ENCODE measurements at places on chromosomes 11 and 22.

GRCh38 chr11:119363851-119364590 lies 17.5 kb downstream of the USP2 start:
- peak; percentile 65 for DNase-seq

GRCh38 chr11:62896049-62896448 lies 15.4 kb downstream of the SLC3A2 start:
- no peak for DNase-seq

GRCh38 chr22:43885786-43886185 lies 6.0 kb downstream of the PNPLA5 start:
- no peak for DNase-seq

- no peak for DNase-seq
These were observed 1.7 kb downstream of the MALAT1 start for GRCh38 chr11:65500387-65501185.

DNA sequence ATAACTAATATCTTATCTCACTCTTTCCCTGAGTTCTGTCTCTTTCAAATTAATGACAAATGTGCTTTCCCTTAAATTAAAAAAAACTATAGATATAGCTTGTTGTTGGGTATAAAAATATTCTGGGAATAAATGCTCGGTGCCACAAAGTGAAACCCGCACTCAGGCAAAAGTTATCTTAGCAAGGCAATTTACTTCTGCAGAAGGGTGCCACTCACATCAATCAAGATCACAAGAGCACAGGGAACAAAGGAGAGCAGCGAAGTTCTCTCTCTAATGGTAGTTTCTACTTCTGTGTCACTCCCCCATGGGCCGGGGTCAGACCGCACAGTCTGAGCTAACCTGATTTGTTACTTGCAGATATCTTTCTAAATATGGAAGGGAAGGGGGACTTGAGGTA lies 4.7 kb upstream of the OR52N2 start:
- DNase-seq = no peak

GRCh38 chr22:28171115-28171514 lies 252.1 kb upstream of the PITPNB start:
- no peak for DNase-seq

DNA sequence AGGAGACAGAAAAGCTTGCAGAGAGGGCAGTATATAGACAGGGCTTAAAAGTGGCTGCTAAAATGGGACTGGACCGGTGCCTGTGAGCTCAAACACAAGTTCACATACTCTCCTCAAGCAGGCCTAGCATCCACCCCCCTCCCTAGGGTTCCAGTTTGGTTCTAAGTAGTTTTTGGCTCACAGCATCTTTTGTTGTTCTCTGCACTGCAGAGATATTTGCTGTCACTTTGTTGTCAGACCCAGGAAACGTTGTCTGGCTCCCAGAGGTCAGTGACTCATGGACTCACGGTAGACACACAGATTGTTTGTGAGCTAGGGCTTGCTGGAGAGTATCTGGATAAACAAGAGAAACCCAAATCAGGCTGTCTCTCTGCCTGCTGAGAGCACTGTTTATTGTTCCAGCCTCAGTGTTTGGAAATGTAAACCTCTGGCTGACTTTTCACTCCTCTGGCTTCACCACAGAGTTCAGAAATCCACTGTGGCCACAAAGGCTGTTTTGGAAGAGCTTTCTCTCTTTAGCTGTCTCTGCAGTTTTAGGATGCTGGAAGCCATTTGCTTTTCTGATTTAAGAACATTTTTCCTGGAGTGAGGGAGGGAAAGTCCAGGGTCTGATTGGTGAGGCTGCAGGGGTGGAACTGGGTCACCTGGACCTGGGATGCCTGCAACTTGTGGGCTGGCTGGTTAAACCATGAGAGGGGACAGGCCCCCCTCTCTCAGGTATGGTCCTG lies 303.7 kb upstream of the PLET1 start:
- DNase-seq = no peak

- DNase-seq = no peak
These were observed 7.8 kb downstream of the ADAMTS15 start for GRCh38 chr11:130456286-130456685.

GRCh38 chr11:119324189-119324588 lies 7.3 kb upstream of the MCAM start:
- no peak for DNase-seq

DNA sequence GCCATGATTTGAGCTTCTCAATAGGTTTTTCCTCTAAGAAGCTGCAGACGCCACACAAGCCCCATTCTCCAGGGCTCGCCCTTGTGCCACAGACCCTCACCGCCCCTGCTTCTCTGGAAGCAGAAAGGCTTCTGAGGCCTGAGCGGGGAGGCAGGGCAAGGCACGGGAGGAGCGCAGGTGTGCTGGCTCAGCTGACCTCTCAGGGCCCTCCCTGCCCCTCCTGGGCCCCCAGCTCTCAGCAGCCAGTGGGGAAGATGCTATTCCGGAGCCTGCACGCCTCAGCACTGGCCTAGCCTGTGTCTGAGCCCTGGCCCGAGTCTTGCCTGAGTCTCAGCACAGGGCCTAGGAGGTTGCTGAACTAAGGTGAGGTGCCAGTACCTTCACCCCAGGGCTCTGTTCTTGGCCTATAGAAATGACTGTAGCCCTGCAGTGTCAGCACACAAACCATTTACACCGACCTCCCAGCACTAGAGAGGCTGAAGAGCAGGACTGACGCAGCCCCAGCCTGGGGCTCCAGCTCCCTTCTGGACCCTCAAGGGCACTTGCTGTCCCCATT lies 47.1 kb upstream of the LMO1 start:
- no peak for DNase-seq

- DNase-seq = no peak
These were observed 7.8 kb upstream of the DDI1 start for GRCh38 chr11:104028476-104029263.

GRCh38 chr22:47040486-47041270 lies 278.2 kb downstream of the TBC1D22A start:
- DNase-seq = no peak

GRCh38 chr11:103608566-103608965 lies 427.9 kb upstream of the DDI1 start:
- DNase-seq = no peak

DNA sequence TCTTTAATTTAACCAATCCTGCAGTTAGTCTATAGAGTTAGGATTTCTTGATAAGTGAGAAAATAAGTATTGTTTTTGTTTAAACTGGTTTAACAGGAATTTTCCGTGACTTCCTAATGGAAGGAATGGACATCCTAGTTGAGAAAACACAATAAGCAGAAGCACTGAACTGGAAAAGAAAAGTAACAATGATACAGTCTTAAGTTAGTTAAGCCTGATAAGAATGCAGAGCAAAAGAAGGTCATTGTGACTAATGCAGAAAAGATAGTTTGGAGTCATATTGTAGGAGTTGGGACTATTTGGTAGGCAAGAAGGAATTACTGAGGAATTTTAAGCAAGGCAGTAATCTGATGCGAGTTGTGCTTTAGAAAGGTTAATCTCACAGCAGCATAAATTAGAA lies 11.7 kb downstream of the RNF141 start:
- no peak for DNase-seq

- DNase-seq = no peak
These were observed 192.1 kb upstream of the NCAM1 start for GRCh38 chr11:112769170-112769569.

- DNase-seq = peak; percentile 15
These were observed 3.2 kb upstream of the TMPRSS13 start for GRCh38 chr11:117932426-117932825.

DNA sequence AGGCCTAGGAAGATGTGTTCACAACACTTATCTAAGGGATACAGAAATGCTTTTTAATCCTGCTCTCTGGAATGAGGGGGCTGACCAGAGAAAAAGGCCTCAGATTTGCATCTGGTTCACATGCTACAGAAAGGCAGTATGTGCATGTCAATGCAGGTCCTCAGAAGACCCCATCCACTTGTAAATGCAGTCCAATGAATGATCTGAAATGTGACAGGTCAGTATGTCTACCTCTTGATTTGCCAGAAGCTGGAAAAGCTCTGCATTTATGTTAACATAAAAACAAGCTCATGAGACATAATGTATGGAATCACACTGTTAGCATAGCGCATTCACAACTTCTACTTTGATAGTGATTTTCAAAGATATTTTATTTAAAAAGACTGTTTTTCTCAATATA lies 367.4 kb upstream of the CHORDC1 start:
- no peak for DNase-seq

DNA sequence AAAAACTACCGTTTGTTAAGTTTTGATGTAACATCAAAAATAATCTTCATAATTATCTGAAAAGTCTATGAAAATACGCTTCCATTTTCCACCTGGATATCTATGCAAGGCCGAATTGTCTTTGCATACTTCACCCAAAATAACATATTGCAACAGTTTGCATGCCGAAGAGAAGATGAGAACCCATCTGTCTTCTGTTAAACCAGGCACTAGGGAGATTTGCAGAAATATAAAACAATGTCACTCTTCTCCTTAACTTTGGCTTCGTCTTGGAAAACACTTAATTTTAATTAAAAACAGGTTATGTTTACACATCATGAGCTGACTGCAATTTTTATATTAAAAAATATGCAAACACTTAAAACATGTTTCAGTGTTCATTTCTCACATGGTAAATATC lies 1325.8 kb downstream of the TBC1D22A start:
- DNase-seq = no peak

GRCh38 chr22:42913874-42914510 lies 56.9 kb upstream of the ARFGAP3 start:
- DNase-seq = no peak

DNA sequence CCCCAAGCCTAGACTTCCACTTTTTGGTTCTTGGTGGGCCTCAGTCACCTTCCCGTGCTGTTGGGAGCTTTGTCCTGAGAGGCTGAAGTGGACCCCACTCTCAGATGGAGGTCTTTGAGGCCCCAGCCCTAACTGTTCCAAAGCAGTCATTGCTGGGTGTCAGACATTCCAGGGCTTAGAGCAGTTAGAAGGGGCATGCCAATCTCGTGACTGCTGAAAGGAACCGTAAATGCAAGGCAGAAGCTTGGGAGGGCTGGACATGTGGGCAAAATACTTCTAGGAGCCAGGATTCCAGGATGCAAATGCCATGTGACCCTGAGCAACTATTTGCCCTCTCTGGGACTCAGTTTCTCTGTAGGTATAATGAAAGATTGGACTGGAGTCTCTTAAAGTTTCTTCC lies 118.8 kb upstream of the CRYBB3 start:
- no peak for DNase-seq

GRCh38 chr11:131544591-131544990 lies 174.2 kb downstream of the NTM start:
- DNase-seq = no peak

GRCh38 chr11:69905611-69906452 lies 86.6 kb upstream of the FGF3 start:
- DNase-seq = no peak

DNA sequence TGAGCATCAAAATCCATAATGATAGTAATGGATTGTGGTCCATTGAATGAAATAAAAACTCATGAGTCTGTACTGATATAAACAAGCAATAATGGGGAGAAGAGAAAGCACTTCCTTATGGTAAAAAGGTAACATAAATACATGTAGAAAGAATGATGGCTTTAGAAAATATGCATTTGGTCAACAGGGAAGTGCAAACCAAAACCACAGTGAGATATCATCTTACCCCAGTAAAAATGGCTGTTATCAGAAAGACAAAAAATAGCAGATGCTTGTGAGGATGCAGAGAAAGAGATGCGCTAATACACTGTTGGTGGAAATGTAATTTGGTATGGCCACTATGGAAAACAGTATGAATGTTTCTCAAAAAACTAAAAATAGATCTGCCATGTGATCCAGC lies 6.9 kb upstream of the MMP20 start:
- no peak for DNase-seq

DNA sequence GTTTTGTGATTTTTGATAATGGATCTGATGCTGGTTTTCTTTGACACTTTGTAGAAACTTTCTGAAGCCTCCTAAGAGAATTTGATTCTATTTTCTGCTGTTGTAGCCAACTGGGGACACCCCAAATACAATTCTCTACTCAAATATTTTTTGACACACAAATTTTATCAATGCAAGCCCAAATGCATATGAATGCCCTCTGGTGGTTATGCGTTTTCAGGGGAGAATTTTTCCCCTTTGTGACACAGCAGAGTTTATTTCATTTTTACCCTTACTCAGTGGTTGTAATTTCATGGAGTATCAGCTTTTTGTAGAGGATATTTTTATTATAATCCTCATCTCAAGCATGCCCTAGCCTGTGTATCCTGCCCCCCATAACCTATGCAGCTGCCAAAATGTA lies 44.7 kb upstream of the MTMR2 start:
- DNase-seq = no peak

- no peak for DNase-seq
These were observed 1083.6 kb downstream of the DLG2 start for GRCh38 chr11:84543367-84544159.

DNA sequence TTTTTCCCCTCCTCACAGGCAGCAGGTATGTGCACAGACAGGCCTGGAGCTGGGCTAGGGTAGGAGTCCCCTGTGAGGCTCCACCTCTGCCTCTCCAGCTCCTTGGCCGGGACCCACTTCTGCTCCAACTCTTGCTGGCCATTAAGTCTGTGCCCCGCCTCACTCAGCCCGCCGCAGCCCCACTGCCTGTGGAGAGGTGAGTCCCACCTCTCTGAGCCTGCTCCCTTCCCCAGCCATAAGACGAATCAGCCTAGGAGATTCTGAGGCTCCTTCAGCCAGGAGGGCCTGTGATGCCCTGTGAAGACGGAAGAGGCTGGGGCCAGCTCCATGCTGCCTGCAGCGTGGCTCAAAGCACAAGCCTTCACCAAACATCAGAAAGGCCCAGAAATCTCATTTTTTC lies 23.0 kb downstream of the TSKU start:
- DNase-seq = no peak

- DNase-seq = no peak
These were observed 15.5 kb upstream of the TFIP11 start for GRCh38 chr22:26527574-26528465.

All from activated CD8-positive, alpha-beta memory T cell treated with anti-CD3 and anti-CD28 coated beads, Interleukin-2, amount 50 U/mL, for 4 hours (primary cell).